ENCODE measurements at places on chromosomes 1 and 21.

- DNase-seq: no peak
Observed at GRCh38 chr1:231032963-231033362, 7.1 kb downstream of the FAM89A start.

DNA sequence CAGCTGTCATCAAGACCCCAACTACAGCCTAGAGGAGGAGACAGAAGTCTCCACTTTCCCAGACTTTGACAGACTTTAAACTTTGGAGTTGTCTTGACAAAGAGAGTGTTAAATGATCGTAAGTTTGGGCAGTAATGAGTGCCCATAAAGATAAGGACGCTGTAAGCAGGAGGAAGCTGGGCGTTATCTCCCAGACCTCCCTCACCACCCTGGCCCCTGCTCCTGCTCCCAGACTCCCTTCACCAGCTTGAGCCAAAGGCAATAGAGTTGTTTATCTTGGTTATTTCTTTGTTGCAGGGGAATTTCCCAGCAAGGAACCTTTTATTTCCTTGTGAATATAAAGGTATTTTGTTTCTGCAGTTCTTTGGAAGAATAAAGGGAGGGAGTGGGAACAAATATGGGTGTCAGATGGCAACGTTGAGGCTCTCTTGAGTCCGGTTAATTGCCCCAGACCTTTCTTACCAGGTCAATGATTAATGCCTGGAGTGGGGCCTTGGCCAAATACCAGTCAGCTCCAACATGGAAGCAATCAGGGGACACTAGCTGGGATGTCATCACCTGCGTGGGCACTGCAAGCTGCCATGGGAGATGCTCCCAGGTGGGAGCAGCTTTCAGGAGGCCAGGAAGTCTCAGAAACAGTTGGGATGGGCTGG lies 4.4 kb downstream of the PIGR start:
- DNase-seq: no peak

- no peak for DNase-seq
Observed at GRCh38 chr1:244662599-244662998, 9.7 kb downstream of the DESI2 start.

DNA sequence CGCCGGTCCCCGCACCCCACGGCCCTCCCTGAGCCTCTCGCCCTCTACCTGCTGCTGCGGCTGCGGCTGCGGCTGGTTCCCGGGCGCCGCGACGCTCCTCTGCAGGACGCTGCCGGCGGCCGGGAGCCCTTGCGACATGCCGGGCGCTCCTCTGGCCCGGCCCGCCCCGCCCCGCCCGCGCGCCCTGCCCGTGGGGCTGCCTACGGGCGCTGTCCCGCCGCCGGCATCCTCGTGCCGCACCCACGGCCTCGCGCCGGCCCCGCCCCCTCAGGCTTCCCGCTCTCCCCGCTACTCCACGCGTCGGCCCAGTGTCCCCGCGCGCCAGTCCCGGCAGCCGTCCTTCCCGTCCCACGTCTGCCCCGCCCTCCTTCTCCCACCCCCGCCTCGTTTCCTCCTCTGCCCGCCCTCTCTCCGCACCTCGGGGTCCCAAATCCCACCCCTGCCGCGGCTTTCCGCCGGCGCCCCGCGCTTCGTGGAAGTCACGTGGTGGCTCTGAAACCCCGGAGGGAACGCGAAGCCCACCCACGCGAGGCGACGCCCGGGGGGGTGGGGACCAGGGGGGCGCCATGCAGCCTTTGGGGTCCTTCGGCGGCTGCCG lies at the start of gene BATF3:
TSS of gene BATF3 (minus strand) at position 216 of the 598 bp plus-strand sequence. CDS start at position 138, 78 bp downstream.
- peak; percentile 44 for DNase-seq

- DNase-seq: no peak
Observed at GRCh38 chr1:171988243-171988885, 147.1 kb downstream of the DNM3 start.

DNA sequence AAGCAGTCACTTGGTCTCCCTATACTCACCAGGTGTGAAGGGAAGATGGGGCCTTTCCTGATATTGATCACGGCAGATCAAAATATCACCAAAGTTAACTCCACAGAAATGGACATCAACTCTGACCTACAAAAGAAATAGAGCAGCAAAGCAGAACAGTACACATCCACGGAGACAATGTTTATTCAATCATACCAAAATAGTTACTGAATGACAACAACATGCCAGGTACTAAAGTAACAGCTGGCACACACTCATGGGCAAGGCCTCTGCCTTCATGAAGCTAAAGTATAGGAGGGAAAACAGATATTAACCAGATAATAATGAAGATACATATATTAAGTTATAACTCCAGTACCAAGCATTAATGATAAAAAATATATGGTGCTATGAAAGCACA lies 59.2 kb upstream of the RASAL2 start:
- DNase-seq: no peak

GRCh38 chr1:208923456-208923855 lies 660.1 kb upstream of the CAMK1G start:
- no peak for DNase-seq

- no peak for DNase-seq
Observed at GRCh38 chr1:240287722-240288121, 196.0 kb downstream of the FMN2 start.

DNA sequence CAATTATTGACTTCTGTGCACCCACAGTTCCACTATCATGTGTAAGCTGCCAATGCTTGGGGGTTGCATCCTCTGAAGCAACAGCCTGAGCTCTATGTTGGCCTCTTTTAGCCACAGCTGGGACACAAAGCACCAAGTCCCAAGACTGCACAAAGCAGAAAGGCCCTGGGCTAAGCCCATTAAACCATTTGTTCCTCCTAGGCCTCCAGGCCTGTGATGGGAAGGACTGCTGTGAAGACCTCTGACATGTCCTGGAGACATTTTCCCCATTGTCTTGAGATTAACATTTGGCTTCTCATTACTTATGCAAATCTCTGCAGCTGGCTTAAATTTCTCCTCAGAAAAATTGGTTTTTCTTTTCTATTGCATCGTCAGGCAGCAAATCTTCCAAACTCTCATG lies 123.7 kb upstream of the DEPDC1 start:
- DNase-seq: no peak

DNA sequence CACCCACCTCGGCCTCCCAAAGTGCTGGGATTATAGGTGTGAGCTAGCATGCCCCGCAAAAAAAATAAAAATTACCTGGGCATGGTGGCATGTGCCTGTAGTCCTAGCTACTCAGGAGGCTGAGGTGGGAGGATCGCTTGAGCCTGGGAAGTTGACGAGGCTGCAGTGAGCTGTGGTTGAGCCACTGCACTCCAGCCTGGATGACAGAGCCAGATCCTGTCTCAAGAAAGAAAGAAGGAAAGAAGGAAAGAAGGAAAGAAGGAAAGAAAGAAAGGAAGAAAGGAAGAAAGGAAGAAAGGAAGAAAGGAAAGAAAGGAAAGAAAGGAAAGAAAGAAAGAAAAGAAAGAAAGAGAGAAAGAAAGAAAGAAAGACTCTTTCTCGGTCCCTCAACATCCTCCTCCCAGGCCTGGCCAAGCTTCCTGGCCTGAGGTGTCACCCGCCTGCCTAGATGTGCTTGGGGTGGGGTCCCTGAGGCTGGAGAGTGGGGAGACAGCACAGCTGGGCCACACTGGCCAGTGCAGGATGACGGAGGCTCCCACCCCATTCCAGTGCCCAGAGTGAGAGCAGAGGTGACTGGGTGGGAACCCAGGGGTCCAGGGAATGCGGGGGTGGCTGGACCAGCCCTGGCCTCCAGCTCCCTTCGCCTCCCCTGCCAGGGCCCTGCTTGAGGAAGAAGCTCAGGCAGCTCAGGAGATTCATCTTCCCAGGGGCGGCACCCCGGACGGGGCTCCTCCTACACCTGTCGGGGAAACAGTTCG lies 10.2 kb upstream of the GNB1 start:
- DNase-seq: no peak

DNA sequence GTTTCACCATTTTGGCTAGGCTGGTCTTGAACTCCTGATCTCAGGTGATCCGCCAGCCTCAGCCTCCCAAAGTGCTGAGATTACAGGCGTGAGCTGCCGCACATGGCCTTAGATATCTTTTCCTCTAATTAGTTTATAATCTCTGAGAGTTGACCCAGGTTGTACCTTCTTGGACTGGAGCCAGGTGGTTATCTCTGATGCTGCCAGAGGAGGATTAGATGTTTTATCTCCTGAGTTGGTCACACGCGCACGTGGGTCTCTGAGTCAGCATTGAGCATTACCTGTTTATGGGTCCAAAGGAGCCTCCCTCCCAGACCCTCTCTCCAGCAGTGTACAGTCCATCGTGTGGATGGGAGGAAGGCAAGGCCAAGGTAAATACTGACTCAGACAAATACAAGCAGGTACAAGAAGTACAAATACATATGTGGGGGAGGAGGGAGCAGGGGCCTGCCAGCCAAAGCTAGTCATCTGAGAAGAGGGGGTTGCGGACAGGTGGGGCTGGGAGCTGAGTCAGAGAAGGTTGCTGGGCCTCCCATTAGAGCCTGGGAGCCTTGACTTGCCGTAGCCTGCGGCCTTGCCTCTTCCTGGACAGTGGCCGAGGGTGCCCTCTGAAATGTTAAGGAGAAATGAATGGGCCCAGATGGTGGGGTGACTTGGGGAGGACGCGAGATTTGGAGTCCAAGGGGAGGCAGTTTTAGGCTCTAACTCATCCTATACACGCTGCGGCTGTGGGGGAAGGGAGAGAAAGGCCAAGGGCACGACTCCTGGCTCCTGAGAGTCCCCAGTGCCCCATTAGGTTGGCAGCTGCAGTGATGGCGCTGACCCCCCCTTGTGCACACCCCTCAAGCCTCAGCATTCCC lies 13.1 kb downstream of the IL6R start:
- peak; percentile 93 for DNase-seq

DNA sequence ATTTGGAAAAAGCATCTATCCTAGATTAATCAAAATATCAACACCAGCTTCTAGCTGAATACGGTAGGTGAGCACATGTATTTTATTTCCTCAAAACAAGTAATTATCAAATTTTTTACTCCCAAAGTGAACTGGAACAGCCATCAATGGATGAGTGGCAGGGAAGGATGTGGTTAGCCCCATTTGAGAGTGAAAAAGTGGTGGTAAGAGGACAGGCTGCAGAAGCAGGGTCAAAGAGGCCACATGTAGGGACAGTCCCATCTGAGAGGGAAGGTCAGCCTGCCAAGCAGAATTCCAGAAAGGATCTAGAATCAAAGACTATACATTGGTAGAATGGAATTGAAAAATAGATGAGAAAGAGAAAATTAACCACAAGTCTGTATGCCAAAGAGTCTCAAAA lies 163.8 kb downstream of the SMYD3 start:
- no peak for DNase-seq

DNA sequence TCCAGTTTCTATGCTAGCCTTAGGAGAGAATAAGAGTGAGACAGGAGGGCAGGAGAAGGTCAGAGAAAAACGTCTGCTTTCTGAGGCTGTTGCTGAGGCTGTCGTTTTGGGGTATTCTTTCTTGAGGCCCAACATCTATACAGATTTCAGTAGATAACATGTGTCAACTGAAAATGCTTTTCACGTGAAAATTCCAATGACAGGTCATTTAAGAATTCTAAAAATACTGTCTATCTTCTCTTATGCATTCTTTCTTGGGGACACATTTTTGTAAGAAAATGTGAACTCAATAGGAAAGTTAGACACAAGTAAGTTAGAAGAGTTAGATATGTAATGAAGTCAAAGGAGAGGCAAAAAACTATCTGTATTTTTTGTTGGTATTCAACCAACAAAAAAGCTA lies 150.8 kb downstream of the TGFB2 start:
- DNase-seq: no peak

DNA sequence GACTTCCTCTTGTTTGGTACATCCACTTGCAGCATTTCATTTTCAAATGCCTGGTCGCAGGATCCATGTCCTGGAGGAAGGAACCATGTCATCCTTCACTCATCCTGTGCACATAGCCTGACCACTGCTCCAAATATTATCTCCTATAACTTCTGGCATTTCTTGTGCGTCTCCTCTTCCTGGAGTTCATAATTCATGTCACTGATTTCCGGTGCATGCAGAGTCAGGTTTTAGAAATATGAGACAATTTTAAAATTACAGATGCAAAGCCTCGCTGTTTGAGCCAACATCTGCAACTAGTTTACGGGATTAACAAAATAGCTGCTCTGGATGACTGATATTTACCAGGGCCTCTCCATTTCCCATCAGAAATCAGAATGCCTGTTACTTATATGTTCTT lies 268.1 kb downstream of the DNM3 start:
- DNase-seq: no peak

DNA sequence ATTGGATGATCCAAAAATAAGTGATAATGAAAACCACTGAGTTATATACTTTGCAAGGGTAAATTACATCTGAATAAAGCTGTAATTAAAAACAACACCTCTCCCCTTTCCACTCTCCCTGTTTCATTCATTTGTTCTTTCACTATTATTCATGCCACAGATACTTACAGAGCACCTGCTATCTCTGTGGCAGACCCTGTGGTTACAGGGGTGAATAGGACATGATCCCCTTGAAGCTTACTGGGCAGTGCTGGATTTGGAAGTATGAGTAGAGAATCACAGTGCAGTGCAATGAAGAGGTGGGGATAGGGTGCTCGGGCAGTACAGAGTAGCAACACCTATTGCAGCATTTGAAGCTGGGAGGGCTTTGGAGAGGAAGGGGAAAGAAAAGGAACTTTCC lies 21.7 kb downstream of the ARV1 start:
- DNase-seq: no peak

DNA sequence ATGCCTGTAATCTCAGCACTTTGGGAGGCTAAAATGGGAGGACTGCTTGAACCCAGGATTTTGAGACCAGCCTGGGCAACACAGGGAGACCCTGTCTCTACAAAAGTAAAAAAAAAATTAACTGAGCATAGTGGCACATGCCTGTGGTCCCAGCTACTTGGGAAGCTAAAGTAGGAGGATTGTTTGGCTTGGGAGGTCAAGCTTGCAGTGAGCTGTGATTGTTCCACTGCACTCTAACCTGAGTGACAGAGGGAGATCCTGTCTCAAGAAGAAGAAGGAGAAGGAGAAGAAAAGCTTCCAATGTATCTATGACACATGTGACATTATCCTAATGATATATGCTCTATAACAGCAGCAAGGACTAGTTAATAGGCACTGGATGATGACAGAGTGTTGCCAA lies 20.1 kb upstream of the ARHGAP29 start:
- no peak for DNase-seq

GRCh38 chr1:210715072-210715471 lies 386.4 kb downstream of the HHAT start:
- no peak for DNase-seq

DNA sequence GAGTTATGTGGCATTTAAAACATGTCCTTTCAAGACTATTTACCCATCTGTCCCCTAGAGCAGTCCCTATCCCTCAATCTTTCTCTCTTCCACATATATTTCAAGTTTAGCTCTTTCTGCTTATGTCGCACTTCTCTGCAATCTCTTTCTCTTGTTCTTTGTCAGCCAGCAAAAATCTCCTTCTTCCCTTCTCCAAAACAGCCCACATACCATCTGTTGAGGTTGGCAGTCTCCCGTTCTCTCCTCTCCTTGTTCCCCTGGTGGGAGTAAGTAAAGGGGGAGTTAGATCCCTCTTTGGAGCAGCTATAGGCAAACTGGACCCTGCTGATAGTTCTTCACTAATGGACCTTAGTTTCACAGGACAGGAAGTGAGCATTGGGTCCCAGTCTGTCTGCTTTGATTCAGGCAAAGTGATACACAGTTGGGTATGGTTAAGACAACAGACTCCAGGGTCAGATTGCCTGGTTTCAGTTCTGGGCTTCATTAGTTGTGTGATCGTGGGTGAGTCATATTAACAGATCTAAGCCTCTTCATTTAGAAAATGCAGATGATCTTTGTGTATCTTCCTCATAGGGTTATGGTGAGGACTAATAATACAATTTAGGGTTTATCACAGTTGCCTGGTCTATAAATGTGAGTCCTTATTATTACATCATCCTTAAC lies 19.7 kb downstream of the BRINP2 start:
- no peak for DNase-seq
